ENCODE measurements at places on chromosomes 2 and 18.

DNA sequence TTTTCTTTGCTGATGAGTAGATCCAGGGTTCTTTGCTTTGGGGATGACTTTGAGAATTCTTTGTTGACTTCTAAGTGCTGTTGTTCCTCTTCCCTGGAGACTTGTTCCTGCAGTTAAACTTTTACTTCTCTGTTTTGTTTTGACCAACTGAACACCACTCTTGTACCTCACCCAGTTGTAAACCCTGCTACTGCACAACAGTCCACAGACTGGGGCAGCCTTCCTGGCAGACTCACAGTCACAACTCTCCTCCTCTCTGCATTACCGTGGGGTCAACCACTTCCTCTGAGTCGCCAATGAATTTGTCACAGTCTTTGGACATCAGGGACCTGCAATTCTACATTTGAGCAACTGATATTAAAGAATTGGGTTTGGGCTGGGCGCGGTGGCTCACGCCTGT, 3.8 kb upstream of the SLC8A1 start:
- DNase-seq, result peak; percentile 71

GRCh38 chr2:118016911-118017310, 3.0 kb upstream of the CCDC93 start:
- peak; percentile 59 for DNase-seq

- no peak for DNase-seq
These were observed 42.3 kb downstream of the KCTD1 start for GRCh38 chr18:26506012-26506411.

DNA sequence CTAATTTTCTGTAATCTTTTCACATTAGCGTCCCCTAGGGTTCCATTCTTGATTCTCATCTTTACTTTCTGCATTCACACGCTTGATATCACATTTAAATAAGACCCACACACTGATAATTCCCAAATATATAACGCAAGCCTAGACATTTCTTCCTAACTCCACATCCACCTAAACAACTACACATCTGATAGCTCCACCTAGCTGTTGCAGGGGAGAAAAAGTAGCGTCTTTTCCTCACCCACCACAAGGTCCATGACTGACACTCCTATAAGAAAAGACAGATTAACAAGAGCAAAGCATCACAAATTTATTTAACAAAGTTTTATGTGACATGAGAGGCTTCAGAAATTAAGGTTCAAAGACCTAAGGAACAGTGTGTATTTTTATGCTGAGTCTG, 862.2 kb upstream of the DDX18 start:
- DNase-seq, result no peak

DNA sequence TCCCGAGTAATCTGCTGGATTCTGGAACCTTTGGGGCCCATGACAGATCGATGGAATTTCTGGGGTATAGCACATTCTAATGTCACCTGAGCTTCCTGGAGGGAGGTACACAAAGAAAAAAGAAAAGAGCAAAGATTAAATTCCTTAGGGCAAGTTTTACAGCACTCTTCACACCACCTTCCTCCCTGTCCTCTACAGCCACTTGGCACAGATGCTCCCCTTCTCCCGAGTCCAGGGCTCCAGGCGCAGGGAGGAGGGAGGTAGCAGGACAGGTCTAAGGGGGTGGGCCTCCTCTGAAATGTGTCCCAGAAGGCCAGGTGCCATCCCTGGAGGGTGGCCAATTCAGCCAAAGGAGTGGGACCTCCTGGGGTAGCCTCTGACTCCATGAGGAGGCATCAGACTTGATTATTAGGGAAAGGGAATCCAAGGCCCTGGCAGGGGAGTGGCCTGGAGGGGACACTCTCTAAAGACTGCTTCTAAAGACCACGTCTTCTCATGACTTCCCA, 50.3 kb downstream of the ANO7 start:
- no peak for DNase-seq

DNA sequence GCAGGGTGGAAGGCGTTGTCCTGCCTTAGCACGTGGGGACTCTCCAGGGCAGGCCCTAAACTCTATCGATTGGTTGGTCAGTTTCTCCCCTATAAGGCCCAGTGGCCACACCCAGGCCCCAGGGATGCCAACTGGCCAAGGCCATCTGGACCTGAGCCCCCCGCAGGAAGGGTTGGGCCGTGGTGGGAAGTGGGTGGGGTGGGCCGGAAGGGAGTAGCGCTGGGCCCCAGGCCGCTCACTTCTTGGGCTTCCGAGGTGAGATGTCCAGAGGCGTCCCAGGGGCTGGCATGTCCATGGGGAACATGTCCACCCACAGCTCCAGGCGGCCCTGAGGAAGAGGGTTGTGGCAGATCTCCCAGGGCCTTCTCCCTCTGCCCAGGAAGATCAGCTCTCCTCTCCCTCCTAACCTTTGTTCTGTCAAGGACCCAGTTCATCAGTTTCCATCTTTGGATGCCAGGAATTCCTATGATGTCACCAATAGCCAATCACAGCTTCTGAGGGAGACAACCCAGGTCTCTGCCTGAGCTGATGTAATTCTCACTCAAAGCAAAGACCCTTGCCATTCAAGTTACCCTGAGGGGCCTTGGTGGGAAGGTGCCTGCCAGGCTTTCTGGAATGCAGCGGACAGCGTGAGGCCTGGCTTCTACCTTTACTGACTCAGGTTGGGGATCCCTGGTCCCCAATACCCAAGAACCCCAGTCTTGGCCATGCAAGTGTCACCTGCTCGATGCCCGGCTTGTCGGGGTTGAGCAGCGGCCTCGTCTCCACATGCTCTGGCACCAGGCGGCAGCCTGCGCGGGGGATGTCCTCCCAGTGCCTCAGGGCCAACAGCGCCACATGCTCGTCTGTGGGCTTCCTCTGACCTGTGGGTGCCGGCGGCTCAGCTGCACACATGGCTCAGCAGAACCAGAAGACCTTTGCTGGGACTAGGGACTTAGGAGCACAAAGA, 14.4 kb downstream of the OTOF start:
- no peak for DNase-seq

DNA sequence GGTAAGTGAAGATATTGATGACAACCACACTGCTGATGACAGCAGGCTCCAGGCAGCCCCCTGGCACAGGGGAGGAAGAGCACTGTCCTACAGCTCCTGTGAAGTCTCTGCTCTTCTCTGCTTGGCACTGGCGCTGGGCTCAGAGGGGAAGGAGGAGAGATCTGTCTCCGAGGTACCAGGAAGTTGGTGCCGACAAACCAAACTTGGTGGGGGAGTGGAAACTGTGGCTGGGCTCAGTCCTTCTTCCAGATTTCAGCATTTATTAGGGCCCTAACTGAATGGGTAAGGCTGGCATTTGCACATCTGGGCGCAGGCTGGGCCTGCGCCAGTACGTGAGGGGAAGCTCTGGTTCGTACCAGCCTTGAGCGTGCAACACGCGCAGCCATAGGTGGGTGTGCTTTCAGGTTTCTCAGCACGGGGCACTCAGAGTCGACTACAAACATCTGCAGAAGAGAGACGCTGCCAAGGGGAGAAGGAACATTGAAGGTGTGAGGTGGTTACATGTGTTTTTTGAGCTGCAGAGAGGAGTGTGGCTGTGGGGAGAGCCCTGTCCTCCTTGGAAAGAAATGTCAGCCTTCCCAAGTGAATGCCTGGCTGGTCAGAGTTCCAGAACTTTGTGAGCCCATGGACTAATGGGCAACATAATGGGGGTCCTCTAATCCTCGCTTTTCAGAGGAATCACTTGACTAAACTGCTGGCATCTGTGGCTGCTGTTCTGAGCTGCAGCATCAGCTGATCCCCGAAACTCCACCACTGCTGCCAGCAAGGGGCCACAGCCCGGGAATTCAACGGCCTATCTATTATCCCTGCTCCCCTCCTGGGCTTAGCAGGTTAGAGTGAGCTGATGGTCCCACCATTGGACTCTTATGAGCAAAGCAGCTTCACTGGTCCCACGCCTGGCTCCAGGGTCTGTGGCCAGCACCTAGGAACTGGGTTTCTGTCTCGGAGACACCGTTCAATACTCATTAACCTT, 55.2 kb upstream of the SEMA4C start:
- DNase-seq, result no peak

GRCh38 chr18:56316727-56317126, 321.7 kb downstream of the TXNL1 start:
- DNase-seq, result no peak

- DNase-seq, result no peak
These were observed 19.1 kb downstream of the ZNF24 start for GRCh38 chr18:35324926-35325655.

- no peak for DNase-seq
These were observed 136.3 kb upstream of the GATA6 start for GRCh38 chr18:22033085-22033484.

GRCh38 chr2:213021971-213022899, 129.2 kb downstream of the IKZF2 start:
- DNase-seq, result no peak

- no peak for DNase-seq
These were observed 143.0 kb downstream of the ACOXL start for GRCh38 chr2:110875384-110875725.

DNA sequence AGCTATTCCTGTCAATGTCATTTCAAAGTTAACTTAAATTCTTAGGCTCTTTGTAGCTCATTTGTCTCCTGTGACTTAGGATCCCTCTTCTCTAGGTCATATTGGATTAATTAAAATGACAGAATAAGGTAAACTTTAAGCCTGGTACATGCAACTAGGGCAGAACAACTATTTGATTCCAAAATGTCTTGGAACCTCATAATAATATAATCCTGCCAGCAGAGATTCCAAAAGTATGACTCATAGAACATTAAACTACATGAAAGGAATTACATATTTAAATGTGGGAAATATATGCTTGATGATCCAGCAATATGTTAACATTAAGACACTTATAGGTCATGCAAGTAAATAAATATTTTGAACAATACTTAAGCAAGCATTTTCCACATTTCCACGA, 63.3 kb downstream of the COL3A1 start:
- DNase-seq, result no peak

- DNase-seq, result no peak
These were observed 13.9 kb upstream of the MBP start for GRCh38 chr18:77146249-77147080.

- no peak for DNase-seq
These were observed 75.4 kb downstream of the CD8B2 start for GRCh38 chr2:106562268-106563186.

All from CD4-positive, alpha-beta T cell treated with Interleukin-15 for 1 hour (primary cell).